ENCODE measurements at places on chromosomes 2 and 18.

DNA sequence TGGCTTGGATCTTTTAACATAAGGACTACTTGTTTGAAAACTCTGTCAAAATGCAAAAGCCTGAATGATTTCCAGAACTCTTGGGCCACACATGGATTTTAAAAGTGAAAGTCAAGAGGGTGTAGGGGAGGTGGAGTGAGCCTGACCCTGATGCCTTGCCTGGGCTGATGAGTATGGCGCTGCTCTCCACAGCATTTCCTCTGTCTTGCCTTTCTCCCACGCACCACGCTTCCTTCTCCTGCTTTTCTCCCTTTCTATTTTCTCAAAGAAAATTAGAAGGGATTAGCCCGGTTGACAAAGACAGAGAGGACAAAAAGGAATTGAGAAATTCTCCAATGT, 207.0 kb upstream of the CCDC68 start:
- DNase-seq = no peak

- no peak for DNase-seq
These were observed 46.4 kb downstream of the HEATR5B start for GRCh38 chr2:37037771-37038170.

DNA sequence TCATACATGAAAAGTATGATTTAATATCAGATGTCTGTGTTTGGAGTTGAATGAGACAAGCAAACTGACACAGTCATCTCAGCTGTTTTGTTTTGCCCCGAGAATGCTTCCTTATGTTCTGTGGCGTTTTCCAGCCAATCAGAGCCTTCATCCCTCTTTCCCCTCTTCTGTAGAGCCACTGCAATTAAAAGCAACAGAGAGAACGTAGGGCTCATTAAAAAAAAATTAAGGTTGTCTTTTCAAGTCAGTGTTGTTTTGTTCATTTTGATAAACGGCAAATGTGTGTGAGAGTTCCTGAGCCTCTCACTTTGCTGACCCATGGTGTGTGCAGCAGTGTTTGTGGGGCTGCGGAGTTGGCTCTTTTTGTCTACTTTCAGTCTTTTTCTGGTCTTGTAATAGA, 216.0 kb downstream of the FHOD3 start:
- DNase-seq = no peak

- DNase-seq = no peak
These were observed 109.9 kb downstream of the MSTN start for GRCh38 chr2:189952536-189953109.

GRCh38 chr2:227774011-227774624, 28.4 kb downstream of the SCYGR8 start:
- no peak for DNase-seq

- DNase-seq = no peak
These were observed 659.5 kb upstream of the HS6ST1 start for GRCh38 chr2:128978212-128978611.

GRCh38 chr2:108998911-108999310, 9.9 kb upstream of the EDAR start:
- no peak for DNase-seq

- no peak for DNase-seq
These were observed 21.1 kb downstream of the NBAS start for GRCh38 chr2:15539999-15540398.

GRCh38 chr2:24981411-24982136, 9.8 kb upstream of the DNAJC27 start:
- DNase-seq = no peak

- no peak for DNase-seq
These were observed 920 bp downstream of the GULP1 start for GRCh38 chr2:188292348-188293239.

GRCh38 chr2:141015341-141016047, 1115.3 kb downstream of the LRP1B start:
- DNase-seq = peak; percentile 67

DNA sequence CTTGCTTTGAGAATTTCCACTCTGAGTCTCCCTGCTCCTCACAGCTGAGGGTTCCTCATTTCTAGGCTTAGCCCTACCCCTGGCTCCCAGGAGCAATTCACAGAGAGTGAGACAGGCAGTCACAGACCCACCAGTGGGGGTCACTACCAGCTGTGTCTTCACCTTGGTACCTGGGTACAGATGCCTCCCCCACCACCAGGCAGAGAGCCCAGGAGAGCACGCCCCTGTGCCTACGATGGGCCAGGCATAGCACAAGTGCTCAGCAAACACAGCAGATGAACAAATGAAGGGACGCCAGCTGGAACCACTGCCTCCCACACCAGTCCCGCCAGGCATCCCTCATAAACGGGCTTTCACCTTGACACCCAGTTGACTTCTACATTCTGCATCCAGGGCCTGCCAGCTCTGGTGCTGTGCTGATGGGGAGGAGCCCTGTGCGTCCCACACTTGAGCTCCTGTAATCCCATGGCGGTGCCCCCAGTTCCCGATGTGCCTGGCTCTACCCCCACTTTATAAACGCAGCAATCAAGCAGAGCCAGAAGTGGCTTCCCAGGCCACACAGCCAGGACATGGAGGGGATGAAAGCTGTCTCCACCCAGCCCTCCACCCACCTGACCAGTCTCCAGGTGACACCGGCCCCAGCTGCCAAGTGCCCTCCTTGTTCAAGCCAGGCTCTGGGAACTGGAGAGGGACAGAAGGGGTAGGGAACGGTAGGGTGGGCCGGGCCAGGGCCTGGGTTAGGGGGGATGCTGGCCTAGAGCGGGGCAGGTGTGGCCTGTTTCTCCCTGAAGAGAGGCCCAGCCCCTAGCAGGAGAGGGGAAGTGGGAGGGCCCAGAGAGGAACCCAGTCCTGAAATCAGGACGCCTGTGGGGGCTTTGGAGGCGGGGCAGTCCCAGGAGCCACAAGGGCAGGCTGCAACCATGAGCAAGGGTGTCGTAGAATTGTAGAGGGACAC, 42.5 kb downstream of the SCTR start:
- DNase-seq = no peak

DNA sequence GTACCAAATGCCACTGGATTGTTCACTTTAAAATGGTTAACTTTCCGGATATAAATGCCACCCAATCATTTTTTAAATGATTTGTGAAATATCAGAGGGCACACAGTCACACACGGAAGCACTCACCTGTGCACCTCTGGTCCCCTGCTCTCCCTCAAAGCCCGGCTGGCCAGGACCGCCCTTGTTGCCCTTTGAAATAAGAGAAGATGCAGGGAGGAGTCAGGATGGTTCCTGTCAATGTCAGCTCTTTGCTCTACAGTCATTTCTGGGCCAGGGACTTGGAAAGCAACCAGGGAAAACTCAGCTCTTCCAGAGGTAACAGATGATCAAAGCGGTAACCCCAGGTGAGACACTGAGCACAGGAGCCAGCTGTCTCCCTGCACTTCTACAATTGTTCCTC, 60.7 kb downstream of the COL6A3 start:
- DNase-seq = no peak

GRCh38 chr2:231521443-231521842, 8.8 kb downstream of the NMUR1 start:
- DNase-seq = no peak

DNA sequence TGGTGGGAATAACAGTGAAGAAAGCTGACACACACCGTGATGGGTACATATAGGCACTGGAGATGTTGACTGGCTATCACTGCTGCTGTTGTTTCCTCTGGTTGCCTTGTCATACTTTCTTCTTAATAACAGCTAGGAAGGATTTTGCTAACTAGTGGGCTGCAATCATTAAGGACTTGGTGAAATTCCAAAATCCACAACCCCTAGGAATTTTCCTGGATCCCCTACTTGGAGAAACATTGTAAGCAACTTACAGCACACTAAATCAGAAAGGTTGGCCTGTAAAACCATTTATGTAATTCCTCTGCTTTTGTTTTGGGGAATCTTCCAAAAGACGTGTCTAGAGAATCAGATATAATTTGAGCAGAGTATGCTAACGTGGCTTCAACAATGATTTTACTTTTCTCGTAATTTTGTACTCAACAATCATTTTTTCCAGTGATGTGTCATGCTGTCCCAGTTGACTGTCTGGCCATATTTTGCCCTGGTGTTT, 8.0 kb upstream of the COL3A1 start:
- DNase-seq = no peak

DNA sequence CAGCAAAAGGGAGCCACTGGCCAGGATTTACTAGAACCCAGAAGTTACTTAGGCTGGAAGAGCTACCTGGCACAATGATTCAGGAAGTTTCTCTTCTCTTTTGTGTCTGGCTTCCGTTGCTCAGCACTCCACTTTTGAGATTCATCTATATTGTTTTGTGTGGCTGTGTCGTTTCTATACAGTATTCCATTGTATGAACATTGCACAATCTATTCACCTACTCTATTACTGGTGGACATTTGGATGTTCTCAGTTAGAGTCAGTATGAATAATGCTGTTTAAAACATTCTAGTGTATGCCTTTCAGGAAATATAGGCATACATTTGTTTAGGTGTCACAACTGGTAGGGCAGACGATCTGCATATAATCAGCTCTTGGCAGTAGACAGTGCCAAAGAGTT, 36.3 kb upstream of the EPHA4 start:
- DNase-seq = no peak

DNA sequence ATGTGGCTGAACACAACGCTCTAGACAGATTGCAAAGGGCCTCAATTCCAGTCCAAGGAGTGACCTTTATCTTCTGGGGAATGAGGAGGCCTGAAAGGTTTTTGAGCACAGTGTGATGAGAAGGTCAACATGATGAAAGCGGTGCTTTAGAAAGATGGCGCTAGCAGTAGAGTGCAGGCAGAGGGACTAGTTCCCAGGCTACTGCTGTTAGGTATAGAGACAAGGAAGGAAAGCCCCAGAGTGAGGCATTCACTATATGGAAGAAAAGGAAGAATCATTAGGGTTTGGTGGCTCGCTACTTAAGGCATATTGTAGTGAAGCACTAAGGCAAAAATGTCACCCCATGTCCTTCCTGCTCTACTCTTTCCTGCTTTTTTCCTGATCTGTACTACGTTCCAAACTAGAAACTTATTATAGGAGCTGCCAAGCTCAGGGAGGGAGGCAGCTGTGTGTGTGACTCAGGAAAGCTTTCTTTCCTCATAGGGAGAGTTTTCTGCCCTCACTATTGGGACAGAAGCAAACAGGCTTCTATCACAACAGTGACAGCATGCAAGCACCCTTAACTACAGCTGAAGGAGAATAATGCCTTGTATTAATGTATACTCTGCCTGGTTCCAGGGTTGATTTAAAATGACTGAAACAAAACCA, 160.8 kb upstream of the CAVIN2 start:
- no peak for DNase-seq

DNA sequence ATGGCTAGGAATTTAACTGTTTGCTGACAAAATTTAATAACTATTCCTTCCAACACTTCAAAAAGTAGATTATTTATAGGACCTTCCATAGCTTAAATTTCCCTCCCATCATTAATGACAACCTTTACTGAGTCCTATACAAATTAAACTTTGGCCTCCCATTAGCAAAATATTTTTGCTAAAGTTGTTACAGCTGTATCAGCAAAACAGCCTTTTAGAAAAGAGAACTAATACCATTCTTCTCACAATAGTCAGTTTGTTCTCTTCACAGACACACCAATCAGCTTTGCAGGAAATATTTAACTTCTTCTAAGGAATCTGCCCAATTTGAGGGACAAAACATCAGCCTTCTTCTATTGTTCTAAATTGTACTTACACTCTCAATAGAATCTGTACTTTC, 12.0 kb upstream of the GCFC2 start:
- DNase-seq = no peak

DNA sequence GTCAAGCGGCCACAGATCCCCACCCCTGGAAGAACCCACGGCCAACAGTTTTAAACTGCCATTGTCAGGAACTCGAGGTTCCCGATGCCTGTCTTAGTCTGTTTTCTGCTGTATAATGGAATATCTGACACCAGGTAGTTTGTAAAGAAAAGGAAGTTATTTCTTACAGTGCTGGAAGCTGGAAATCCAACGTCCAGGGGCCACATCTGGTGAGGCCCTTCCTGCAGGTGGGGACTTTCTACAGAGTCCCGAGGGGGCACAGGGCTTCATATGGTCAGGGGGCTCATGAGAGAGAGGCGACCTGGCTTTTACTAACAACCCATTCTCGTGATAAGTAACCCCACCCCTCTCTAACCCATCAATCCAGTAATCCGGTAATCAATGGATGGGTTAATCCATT, 501.6 kb upstream of the MYT1L start:
- DNase-seq = no peak

DNA sequence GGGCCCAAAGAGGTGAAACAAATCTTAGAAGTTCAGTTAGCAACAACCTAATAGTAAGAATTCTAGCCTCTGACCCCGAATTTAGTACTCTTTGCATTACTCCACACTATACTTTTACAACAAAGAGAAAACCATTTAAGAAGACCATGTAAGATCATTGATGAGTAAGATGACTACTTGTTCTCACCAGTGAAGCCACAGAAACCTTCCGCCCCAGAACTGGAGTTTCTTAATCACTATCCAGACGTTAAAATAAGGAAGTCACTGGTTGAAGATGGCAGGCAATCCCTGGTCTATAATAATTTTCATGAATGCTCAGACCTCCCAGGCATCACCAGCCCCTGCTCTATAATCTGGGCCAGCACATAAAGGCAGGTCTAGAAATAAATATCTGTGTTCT, 95.0 kb downstream of the TMEM163 start:
- no peak for DNase-seq

DNA sequence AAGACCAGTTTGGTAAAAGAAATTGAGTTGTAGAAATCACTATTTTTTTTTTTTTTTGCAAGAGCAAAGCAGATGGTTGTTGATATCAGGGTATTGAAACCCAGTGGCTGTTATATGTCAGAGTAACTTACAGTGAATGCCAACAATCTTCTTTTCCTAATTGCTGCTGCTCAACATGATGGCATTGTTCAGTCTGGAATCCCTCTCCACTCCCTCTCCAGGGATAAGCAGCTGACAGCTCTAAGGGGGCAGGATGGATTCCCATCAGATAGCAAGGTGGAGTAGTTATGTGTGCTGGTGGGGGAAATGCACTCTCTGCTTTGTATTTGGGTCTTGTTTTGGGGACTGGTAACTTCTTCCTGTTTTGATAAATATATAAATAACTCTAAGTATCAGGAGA, 200.0 kb downstream of the PIK3C3 start:
- DNase-seq = no peak

GRCh38 chr18:80112624-80113248, 3.7 kb downstream of the ADNP2 start:
- DNase-seq = no peak

DNA sequence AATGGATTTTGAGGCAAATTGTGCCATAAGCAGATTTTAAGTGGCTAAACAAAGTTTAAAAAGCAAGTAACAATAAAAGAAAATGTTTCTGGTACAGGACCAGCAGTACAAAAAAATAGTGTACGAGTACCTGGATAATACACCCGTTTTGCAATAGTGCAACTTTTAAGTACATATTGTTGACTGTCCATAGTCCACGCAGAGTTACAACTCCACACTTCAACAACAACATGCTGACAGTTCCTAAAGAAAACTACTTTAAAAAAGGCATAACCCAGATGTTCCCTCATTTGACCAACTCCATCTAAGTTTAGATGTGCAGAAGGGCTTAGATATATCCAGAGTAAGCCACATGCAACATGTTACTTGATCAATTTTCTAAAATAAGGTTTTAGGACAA, 5.1 kb upstream of the STPG4 start:
- DNase-seq = no peak

GRCh38 chr18:4004183-4004829, 450.8 kb downstream of the DLGAP1 start:
- DNase-seq = no peak

All from cerebellar nuclear complex (tissue), 1 donor.